Activated B cell treated with CpG ODN at 0.5 μM for 24 hours (primary cell): ENCODE measurements at places on chromosomes 4 and X. TPM values are rescaled to one million over a fixed set of nuclear protein-coding genes. Genes with fewer than 3 reads are reported as not detected.
A peak's percentile ranks its signal among the peaks of the same experiment; 100 is the strongest.

DNA sequence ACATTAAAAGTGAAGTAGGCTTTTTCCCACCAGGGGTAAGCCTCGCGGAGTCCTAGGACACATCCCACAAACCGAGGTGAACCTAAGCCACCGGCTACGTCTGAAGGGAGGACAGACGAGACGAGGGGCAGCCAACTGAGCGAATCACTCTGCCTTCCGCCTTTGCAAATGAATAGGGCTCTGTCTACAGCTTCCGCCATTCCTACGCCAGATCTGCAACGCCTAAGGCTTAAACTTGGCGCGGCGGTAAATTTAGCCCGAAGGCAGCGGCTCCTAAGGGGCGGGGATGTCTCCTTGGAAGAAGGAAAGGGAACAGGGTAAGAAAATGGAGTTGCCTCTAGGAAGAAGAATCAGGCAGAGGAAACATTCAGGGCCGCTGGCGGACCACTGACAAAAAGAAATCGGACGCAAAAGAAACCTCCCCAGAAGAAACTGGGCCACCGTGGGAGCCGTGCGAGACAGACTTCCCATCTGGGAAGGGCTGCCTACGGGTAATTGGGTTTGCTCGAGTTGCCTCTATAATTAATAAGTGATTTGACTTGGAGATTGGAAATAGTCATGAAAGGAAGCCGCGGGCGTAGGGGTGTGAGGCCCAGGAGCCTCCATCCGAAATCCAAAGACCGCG, 90.5 kb downstream of the BCOR start:
- H3K4me3 ChIP-seq, result no peak overlapping the region
- peaks cover 35% of the 10 kb centered on the region for H3K4me1 ChIP-seq
- no peaks in the 10 kb centered on the region for H3K36me3 ChIP-seq
- no peak overlapping the region for H3K27ac ChIP-seq

GRCh38 chr4:48661391-48661790, 118.7 kb downstream of the FRYL start:
- DNase-seq, result no peak
- peaks cover 21% of the 10 kb centered on the region for H3K36me3 ChIP-seq
- peaks cover 7% of the 10 kb centered on the region for H3K4me1 ChIP-seq
- H3K27me3 ChIP-seq, result no peaks in the 10 kb centered on the region
- no peak overlapping the region for H3K4me3 ChIP-seq
- no peak overlapping the region for H3K27ac ChIP-seq

DNA sequence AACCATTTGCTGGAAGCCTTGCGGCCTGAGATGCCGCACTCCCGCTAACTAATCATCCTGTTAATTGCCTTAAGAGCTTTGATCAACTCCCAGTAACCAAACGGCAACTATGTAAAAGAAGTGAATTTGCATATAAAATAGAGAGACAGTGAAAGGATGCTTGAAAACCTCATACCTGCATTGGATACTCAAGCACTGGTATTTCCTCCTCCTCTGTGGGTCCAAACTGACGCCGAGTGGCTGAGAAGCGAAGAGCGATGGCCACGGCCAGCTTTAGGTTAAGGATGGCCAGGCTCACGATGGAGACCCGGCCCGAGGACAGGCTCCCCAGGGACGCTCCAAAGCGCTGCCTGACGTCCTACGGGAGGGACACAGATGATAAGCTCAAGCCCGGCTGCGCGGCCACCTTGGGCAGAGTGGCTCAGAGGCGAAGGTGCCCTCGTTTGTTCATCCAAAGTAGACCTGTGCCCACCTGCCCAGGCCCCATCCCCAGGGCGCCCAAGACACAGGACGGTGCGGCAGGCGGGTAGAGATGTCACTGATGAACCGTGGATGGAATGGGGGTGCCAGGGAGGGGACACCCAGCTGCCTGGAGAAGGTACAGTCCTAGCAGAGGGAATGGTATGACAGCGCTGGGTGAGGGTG, 43.6 kb downstream of the ACOX3 start:
- no peaks in the 10 kb centered on the region for H3K27me3 ChIP-seq
- H3K27ac ChIP-seq, result no peak overlapping the region
- DNase-seq, result no peak
- H3K4me1 ChIP-seq, result peaks cover 8% of the 10 kb centered on the region
- H3K36me3 ChIP-seq, result peaks cover 59% of the 10 kb centered on the region

DNA sequence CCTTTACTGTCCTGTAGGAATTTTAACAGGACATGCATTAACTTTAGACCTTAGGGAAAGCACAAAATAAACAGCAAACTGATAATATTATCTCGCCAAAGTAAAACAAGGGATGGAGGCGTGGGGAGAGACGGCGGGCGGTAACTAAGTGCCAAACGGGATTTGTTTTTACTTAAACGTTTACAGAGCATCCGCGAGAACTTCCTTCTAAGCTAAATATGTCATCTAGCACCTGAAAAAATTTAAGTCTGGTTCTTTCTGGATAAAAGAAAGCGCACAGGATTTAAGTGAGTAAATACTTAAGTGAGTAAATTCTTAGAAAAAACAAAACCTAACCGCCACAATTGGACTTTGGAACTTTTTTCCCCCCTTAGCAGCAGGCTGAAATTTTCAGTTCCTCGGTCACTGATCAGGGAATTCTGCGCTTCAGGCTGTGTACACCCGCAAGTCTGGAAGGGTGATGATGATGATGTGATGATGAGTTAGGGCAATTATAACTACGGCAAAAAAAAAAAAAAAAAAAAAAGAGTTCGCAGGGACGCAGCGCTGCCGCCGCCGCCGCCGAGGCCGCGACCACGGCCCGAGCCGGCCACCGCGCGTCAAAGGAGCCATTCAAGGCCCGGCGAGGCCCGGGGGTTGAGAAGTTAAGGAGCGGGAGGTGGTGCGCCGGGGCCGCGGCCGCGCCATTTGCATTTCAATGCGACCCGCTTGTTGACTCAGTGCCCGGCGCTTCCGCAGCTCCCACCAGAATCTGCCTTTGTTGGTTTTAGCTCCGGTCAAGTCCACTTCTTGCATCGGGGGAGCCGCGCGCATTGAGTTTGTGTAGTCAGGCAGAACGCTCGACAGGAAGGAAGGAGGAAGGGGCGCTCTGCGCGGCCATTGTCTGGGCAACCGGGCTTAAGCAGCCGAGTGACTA, 108.8 kb downstream of the SPRY1 start:
- H3K4me1 ChIP-seq, result peaks cover 26% of the 10 kb centered on the region
- peak; percentile 22 for DNase-seq
- peaks cover 13% of the 10 kb centered on the region for H3K27me3 ChIP-seq
- peak overlapping the region; percentile 91 for H3K4me3 ChIP-seq
- H3K27ac ChIP-seq, result peak overlapping the region; percentile 68

DNA sequence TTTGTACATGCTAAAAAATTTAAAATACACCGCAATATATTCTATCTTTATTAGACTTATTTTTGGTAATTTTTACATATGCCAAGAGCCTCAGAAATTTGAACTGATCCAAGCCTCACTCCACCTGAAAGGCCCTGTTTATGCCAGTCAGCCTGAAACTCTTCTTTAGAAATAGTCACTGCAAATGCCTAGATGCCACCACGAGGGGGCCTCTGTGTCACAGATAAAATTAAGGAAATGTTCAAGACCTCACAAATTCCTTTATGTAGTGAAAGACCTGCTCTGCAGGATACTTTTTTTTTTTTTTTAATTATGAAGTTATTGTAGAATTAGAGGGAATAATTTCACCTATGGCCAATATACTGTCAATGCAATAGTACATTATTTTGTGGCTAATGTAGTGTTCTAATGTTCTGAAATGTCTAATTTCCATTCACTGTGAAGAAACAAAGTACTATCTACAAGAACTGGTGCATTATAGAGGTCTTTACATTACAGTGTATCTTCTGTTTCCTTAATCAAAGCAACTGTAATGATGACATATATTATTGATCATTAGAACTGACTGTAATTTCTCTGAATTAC, 69.8 kb downstream of the DTHD1 start:
- H3K36me3 ChIP-seq, result no peaks in the 10 kb centered on the region
- H3K27me3 ChIP-seq, result no peaks in the 10 kb centered on the region

MAPK10 gene
- total RNA-seq, result 0.20 and 0.75 TPM in 2 replicates

DNA sequence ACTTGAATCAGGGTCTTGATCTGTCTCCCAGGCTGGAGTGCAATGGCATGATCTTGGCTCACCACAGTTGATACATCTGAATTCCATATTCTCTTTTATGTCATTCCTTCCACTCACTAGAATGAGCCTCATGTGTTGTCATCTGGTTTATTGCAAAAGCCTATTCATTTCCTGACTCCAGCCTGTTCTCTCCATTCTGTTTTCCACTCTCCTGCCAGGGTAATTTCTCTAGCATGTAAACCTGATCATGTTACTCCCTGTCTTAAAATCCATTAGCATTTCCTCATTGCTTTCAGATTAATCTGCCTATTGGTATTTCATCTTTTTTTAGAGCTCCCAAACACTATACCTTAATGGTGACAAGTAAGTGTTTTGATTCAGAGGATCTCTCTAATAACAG, 4.3 kb upstream of the DDX60L start:
- H3K36me3 ChIP-seq, result peaks cover 11% of the 10 kb centered on the region
- no peak overlapping the region for H3K27ac ChIP-seq
- H3K4me3 ChIP-seq, result no peak overlapping the region
- H3K27me3 ChIP-seq, result peaks cover 12% of the 10 kb centered on the region

DNA sequence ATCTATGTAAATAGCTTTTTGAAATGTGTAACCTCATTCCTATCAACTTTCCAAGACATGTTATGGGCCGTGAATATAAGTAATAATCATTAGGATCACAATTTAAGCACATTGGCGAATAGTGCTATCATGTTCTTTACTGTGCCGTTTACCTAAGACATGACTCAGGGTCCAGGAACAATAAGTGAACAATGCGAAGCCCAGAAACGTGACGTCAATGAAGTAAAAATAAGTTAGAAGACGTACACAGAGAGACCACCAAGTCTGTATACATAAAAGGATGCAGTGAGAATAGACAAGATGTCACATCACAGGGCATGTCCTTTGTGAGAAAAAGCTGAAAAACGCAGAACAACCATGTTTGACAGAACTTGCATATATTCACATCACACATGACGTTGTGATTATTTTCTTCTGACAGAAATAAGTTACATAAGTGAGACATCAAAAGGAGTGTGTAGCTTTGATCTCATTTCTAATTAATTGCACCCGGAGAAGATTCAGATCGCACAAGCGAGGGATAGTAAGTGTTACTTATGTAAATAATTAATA, 49.4 kb upstream of the FAT1 start:
- H3K4me3 ChIP-seq, result no peak overlapping the region
- no peak overlapping the region for H3K27ac ChIP-seq
- no peaks in the 10 kb centered on the region for H3K36me3 ChIP-seq
- no peaks in the 10 kb centered on the region for H3K27me3 ChIP-seq

SLC6A8 gene
- 0.81 and 1.2 TPM in 2 replicates for total RNA-seq

SYNPO2 gene
- 0.18 and 0.24 TPM in 2 replicates for total RNA-seq

DNA sequence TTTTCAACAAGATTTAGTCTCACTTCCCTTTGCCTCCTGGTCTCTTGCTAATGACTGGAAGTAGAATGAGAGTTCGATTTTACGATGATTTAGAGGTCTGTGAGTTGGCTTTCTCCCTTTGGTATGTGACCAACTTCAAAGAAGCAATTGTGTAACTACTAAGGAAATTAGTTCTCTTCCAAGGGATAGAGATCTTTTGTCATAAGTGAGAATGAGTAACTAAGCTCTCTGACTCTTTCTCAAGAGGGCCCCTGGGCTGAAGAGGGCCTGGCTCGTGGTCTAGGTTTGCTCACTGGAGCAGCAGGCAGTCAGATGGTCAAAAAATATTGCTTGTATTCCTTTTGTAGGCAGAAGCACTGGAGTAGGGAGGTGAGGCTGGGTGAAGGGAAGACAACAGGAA, 176.3 kb downstream of the ENOX2 start:
- H3K27ac ChIP-seq, result no peak overlapping the region
- no peak overlapping the region for H3K4me3 ChIP-seq
- H3K36me3 ChIP-seq, result peaks cover 35% of the 10 kb centered on the region
- no peaks in the 10 kb centered on the region for H3K27me3 ChIP-seq
- DNase-seq, result no peak
- H3K4me1 ChIP-seq, result no peaks in the 10 kb centered on the region

RAB33A gene
- total RNA-seq, result 6.9 and 8.0 TPM in 2 replicates

- no peak overlapping the region for H3K27ac ChIP-seq
- H3K36me3 ChIP-seq, result no peaks in the 10 kb centered on the region
- no peaks in the 10 kb centered on the region for H3K4me1 ChIP-seq
Measured at GRCh38 chrX:88425739-88426138, 321.3 kb upstream of the CPXCR1 start.
